Fibroblast of skin of abdomen (primary cell): ENCODE measurements at places on chromosomes 3 and 15.

GRCh38 chr3:57675530-57675929, 17.3 kb downstream of the DENND6A start:
- DNase-seq: no peak

- DNase-seq: peak; percentile 31
Measured at GRCh38 chr3:141972399-141972798, 96.0 kb downstream of the ATP1B3 start.

- DNase-seq: peak; percentile 21
Measured at GRCh38 chr15:75928680-75929608, 25.3 kb downstream of the FBXO22 start.

GRCh38 chr15:45481135-45481534, 41.4 kb downstream of the SLC30A4 start:
- DNase-seq: no peak
